ENCODE measurements at places on chromosomes 11 and 22.

- no peak for DNase-seq
Measured at GRCh38 chr11:28690746-28691145, 582.6 kb downstream of the METTL15 start.

DNA sequence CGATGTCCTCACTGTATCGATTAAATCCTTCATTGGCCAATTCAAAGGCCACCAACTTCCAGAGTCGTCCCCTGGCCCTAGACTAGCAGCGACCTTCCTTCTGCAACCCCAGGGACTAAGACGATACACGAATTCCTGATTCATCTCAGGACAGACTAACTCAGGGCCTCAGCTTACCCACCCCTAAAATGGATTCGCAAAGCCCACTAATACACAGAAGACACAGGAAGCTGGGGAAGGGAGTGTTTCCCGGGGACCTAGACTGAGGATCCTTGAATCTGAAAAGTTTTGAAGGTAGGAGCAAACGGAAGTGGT is 509 bp downstream of the LAMTOR1 start:
- no peak for DNase-seq

GRCh38 chr11:115676206-115676605 is 172.0 kb upstream of the CADM1 start:
- DNase-seq: no peak

GRCh38 chr22:36998620-36999351 is 20.5 kb downstream of the TST start:
- DNase-seq: no peak

DNA sequence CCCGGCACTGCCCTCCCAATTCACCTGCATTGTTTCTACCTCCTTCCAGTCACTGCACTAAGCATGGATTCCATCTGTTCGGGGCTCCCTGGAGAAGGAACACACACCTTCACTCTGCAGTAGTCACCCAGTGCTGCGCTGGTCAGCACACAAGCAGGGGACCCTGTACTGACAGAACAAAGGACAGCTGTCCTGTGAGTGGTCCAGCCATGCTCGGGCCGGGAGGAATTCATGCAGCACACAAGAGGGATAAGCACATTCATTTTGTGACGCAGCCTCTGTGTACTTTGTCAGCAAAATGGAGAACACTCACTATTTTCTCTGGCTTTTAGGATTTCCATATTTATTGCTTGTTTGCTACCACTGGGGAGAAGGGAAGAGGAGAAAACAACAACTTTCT is 167.3 kb downstream of the NTM start:
- no peak for DNase-seq

GRCh38 chr11:13461291-13461690 is 1.7 kb downstream of the BTBD10 start:
- DNase-seq: no peak

DNA sequence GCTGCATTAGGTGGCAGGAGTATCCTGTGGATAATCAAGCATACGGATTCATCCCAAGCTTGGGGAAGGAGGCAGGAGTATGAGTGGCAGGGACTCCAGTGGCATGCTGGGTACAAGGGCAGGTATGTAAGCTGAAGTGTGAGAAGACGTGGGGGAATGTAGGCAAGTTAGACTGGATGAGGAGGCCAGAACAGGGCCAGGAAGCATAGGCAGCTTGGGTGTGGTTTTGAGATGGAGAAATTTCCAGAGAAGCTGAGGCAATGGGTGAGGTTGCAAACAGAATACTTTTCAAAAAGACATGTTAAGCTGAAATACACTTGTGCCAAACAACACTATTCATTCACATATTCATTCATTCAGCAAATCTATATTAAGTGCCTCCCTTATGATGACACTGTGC is 43.1 kb upstream of the AMOTL1 start:
- no peak for DNase-seq

GRCh38 chr11:32418836-32419235 is 16.5 kb downstream of the WT1 start:
- no peak for DNase-seq

DNA sequence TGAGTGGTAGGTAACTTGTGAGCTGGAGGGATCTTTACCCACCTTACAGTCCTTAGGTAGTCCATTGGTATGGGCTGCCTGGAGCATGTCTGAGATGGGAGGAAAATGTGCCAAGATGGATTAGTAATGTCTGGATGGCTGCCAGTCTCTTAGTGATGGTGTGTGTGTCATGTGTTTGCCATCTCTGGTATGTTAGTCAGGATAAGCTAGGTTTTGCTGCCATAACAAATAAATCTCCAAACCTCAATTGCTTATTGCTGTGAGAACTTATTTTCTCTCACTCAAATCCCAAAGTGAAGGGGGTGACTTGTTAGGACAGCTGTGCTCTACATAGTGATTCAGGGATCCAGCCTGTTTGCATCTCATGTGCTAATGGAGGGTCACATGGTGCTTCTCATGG is 40.9 kb upstream of the MYEOV start:
- DNase-seq: no peak

GRCh38 chr11:85318573-85318972 is 308.6 kb downstream of the DLG2 start:
- no peak for DNase-seq

DNA sequence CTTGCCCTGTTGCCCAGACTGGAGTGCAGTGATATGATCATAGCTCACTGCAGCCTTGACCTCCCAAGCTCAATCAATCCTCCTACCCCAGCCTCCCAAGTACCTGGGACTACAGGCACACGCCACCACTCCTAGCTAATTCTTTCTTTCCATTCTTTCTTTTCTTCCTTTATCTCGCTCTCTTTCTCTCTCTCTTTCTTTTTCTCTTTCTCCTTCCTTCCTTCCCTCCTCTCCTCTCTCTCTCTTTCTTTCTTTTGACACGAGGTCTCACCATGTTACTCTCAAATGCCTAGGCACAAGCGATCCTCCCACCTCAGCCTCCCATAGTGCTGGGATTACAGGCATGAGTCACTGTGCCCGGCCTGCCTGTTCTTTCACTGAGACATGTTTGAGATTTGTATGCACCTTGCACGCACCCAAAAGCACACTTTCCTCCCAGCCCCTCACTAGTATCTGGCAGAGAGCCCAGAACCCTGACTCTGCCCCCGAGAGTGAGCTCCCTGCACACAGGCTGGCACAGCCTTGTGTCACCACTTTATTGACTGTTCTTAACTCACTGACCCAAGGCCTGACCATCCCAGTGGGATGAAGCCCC is 56.8 kb downstream of the CD6 start:
- DNase-seq: no peak

GRCh38 chr11:113023228-113023627 is 62.0 kb downstream of the NCAM1 start:
- no peak for DNase-seq

- no peak for DNase-seq
Measured at GRCh38 chr11:125341676-125342075, 154.4 kb downstream of the FEZ1 start.

- DNase-seq: no peak
Measured at GRCh38 chr22:38973289-38974169, 8.6 kb upstream of the APOBEC3B start.

GRCh38 chr11:85665733-85666132 is 804 bp upstream of the CREBZF start:
- DNase-seq: no peak

- DNase-seq: no peak
Measured at GRCh38 chr11:78646564-78647185, 72.0 kb upstream of the NARS2 start.

- DNase-seq: no peak
Measured at GRCh38 chr22:42693763-42694683, 26.6 kb downstream of the A4GALT start.

DNA sequence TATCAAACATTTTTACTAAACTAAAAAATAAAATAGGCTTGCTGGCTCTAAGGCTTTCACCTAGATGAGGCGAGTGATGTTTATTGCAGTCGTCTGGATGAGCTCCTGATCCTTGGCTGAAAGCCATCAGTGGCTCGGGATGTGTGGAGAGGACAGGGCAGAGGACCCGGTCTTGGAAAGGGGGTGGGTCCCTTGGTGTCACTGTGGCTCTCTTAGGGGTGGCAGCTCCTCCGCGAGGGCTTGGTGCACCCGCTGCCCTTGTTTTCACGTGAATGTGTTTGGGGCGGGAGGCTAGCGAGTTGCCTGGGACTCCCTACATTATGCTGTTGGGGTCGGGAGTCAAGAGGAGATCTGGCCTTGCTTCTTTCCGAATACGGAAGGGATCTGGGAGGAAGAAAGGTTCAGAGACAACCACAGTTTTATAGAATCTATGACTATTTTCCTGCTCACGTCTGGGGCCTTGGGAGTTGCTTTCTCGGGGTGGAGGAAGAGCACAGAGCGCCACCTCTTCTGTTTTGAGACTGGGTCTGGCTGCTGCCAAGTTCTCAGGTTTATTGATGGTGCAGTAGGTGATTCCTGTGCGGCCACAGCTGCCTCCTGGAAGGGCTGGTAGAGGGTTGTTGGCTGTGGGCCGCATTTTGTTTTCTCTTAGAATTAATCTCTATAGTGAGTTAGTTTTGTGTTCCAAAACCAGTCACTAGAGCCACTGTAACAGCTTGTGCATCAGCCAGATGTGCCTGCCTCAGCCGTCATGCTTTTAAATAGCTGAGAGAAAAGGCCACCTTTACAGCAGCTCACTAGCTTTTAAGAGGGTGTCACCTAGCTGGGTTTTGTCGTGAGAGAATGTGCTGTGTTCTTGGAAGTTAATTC is 12.8 kb downstream of the TBC1D22A start:
- DNase-seq: no peak

DNA sequence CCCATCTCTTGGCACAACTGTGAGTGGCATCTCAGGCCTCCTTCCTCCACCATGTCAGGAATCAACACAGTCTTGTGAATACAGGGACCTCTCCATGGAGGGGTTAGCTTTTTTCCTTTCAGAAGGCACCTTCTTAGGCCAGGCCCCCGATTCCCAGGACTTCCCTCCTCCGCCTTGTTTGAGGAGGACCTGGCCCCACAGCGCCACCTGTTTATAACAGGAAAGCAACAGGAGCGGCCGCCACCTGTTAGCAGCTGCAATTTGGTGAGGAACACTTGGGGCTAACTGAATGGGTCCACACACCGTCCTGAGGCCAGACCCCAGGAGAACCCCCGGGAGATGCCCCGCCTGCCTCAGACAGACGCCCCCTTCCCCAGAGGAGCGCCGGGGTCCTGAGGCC is 3.8 kb upstream of the PKP3 start:
- DNase-seq: no peak

- no peak for DNase-seq
Measured at GRCh38 chr22:32202539-32203180, 2.2 kb downstream of the RFPL2 start.

GRCh38 chr11:78192223-78192719 is 3.6 kb downstream of the USP35 start:
- no peak for DNase-seq

GRCh38 chr11:47033439-47033838 is 96.9 kb downstream of the CSTPP1 start:
- no peak for DNase-seq

GRCh38 chr11:125123947-125124617 is 12.7 kb upstream of the TMEM218 start:
- DNase-seq: no peak

- no peak for DNase-seq
Measured at GRCh38 chr22:26547426-26547825, 35.2 kb upstream of the TFIP11 start.

- DNase-seq: no peak
Measured at GRCh38 chr11:66561178-66561974, 7.0 kb downstream of the CTSF start.

- DNase-seq: no peak
Measured at GRCh38 chr11:108034034-108034433, 25.3 kb downstream of the CUL5 start.

GRCh38 chr11:114044042-114044871 is 15.3 kb upstream of the ZBTB16 start:
- no peak for DNase-seq

GRCh38 chr11:4607096-4607495 is 935 bp downstream of the TRIM68 start:
- DNase-seq: no peak

DNA sequence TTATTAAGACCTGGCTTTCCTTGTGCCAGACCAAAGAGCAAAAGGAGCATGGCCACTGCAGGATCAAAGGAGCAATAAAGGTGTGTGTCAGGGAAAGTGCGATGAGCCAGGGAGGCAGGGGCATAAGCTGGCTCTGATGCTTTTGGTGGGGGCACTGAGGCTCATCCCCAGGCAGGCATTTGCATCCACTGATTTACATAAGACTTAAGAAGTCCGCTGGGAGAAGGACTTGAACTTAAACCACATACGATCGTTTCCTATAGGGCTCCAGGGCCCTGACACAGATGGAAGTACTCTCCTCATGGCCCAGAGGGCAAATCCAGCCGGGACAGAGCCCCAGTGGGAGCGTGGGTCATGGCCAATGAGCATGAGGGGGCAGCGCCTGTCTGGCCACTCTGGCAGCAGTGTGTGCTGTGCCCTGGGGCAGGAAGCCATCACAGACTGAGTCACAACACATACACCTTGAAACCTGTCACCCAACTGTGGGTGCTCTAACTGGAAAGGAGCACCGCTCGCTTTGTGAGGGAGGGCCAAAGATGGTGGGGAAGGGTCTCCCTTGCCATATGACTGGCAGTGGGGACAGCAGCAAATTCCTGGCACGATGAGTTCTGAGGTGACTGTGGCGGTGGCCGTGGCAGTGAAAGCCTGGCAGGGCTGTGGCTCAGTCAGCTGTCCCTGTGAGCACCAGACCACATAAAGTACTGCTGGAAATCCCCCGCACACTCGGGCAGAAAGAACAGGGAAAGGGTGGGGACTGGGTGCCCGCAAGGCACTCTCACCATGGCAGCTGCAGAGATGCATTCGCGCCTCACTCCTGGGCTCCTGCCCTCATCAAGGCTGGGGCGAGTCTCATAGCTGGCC is 79.4 kb upstream of the LMO1 start:
- DNase-seq: no peak

GRCh38 chr11:133234883-133235282 is 297.4 kb downstream of the OPCML start:
- no peak for DNase-seq

GRCh38 chr11:61756452-61757212 is 4.2 kb downstream of the MYRF start:
- no peak for DNase-seq

- DNase-seq: no peak
Measured at GRCh38 chr22:39567135-39567946, 3.2 kb upstream of the CACNA1I start.

- no peak for DNase-seq
Measured at GRCh38 chr22:47587361-47587760, 824.9 kb downstream of the TBC1D22A start.

GRCh38 chr22:41925783-41926460 is 684 bp downstream of the TNFRSF13C start:
- peak; percentile 51 for DNase-seq

Data from stimulated activated CD8-positive, alpha-beta memory T cell treated with anti-CD3 and anti-CD28 coated beads, Interleukin-7, amount 100 ng/mL, for 1 hour (primary cell).